ENCODE measurements at places on chromosomes 5 and 9.

DNA sequence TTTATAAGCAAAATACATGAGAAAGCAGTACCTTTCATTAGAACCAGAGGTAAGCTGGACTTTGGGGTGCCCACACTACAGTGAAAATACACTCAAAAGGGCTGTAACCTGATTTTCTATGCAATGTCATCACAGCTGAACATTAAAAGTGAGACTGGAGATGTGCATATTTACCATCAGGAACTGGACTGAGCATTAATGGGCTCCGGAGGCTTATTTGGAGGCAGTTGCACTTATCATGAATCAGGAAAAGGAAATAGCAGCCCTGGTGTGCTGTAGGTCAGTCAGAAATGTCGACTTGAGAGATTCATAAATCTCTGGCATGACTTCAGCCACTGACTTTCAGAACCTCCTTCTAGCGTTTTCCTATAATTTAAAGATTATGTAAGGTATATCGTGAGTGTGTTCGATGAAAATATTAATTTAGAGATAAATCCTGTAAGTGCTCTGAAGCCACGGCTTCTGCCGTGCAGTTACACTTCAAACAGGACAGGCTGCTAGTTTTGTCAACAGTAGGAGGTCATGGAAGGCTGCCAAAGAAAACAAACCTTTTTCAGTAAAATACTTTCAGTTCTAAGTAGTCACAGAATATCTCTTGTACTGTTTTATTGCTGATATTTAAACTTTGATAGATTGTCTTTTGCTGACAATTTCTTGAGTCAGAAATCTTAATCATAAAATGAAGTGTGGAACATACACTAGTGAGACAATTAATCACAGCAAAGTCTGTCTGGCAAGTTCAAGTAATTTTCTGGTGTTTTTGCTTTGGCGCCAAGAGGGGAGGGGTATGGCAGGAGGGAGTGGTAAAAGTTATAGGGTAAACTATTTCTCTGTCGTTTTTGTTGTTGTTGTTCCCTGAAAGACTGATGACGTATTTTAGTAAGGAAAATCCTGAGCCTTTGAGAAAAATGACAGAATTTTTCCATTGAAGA lies 939.7 kb downstream of the NR2F1-AS1 start:
- no peak for DNase-seq

DNA sequence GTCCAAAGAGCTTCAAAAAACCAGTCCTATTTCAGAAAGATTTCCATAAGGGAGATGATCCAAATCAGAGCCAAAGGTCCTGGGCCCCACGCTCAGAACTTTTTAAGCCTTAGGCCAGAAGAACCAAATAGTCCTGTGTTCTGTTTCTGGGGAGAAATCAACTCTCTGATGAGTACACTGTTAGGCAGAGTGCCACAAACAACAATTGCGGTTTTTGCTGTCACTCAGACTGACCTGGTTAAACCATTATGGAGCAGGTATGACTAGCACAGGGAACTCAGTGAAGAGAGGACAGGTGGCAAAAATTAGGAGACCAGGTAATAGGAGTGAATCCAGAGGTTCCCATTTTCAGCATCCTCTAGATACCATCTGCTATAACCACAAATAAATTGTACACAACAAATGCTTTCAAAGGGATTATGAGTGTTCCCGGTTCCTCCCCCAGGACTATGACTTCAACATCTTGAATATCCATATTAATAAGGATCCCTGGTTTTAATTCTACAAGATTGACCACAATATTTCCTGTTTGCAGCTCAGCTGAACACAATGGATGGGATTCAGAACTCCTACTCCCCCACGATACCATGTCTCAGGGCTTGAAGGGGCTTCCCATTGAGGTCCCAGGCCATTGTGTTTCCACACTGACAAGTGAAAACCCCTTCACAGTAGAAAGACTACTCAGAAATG lies 52.1 kb upstream of the FREM1 start:
- no peak for DNase-seq

DNA sequence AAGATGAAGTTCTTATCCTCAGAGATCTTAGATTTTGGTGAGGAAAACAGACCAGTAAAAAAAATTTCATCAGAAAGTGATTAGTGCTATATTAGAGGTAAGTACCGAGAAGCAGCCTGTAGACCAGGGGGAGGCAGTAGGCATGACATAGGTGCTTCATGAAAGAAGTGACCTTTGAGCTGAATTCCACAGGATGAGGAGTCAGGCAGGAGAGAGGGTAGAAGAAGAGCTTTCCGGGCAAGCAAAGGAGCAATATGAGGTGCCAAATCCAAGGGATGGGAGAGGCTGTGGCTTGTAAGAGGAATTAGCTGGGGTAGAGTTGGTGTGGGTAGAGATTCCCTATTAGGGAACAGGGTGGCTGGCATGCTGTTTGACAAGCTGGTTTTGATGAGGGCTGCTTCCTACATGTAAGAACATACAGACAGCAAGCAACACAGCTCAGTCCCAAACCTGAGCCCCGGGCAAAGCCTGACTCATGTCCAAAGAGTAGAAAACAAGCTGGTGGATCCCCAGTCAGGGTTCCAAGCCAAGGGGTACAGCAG lies 48.4 kb upstream of the PWWP2A start:
- no peak for DNase-seq

GRCh38 chr5:64691291-64691690 lies 988 bp downstream of the SHISAL2B start:
- no peak for DNase-seq

GRCh38 chr5:39446231-39446630 lies 21.5 kb upstream of the DAB2 start:
- no peak for DNase-seq

- DNase-seq: no peak
Observed at GRCh38 chr5:123783421-123783820, 271.4 kb downstream of the CSNK1G3 start.

GRCh38 chr9:88733651-88734421 lies 198.9 kb downstream of the NXNL2 start:
- no peak for DNase-seq

GRCh38 chr5:168691891-168692290 lies 112.7 kb upstream of the PANK3 start:
- DNase-seq: no peak

DNA sequence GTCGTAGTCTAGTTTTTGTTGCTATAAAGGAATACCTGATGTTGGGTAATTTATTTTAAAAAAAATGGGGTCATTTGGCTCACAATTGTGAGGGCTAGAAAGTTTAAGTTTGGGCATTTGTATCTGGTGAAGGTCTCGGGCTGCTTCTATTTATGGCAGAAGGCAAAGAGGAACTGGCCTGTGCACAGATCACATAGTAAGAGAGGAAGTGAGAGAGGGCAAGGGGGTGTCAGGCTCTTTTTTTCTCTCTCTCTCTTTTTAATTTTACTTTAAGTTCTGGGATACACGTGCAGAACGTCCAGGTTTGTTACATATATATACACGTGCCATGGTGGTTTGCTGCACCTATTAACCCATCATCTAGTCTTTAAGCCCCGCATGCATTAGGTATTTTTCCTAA lies 453.3 kb downstream of the DIRAS2 start:
- no peak for DNase-seq

DNA sequence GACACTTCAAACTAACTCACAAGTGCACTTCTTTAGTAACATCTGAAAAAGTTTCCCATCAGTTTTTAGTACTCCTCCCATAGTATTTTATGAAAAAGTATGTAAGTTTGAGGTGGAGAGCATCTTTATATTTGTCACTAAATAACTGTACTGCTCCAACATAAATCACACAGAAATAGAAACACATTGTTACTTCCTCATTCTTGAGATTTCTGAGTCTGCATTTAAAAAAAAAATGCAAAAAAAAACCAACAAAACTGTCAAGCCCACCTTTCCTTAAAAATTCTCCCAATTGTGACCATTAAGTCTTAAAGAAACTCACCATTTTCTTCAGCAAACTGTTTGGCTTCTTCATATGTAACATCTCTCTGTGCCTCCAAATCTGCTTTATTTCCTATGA lies 18.7 kb downstream of the RAB14 start:
- DNase-seq: no peak

DNA sequence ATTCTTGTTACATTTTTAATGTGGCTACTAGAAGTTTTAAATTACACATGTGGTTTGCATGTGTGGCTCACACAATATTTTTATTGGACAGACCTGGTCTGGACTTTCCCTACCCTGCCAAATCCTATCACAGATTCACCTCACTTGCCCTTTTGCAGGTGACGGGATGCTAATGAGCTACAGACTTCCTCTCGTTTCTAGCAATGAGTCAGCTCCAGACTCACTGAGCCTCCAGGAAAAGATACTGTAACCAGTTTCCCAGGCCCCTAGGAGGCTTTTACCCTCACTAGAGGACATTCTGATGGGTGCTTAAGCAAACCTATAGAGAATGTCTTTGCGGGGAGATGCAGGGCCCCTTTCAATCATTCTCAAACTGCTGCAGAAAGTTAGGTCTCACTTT lies 135.4 kb downstream of the WDR41 start:
- peak; percentile 38 for DNase-seq

DNA sequence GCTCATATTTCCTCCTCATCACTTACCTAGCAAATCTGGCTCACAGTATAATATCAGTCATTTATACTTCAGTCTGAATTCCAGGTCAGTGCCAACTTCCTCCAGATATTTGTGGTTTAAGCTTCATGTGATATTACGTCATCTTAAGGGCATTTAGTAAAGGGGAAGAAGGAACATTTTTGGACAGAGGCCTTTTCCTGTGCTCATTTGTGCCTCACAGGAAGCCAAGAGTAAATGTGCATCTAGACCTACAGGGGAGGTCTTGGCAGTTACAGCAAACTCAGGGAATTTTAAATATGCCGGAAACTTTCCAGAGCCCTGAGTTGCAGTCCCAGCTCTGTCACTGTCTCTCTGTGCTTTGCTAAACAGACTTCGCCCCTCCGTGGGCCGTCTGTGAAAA lies 12.3 kb upstream of the KCNIP1 start:
- DNase-seq: no peak

DNA sequence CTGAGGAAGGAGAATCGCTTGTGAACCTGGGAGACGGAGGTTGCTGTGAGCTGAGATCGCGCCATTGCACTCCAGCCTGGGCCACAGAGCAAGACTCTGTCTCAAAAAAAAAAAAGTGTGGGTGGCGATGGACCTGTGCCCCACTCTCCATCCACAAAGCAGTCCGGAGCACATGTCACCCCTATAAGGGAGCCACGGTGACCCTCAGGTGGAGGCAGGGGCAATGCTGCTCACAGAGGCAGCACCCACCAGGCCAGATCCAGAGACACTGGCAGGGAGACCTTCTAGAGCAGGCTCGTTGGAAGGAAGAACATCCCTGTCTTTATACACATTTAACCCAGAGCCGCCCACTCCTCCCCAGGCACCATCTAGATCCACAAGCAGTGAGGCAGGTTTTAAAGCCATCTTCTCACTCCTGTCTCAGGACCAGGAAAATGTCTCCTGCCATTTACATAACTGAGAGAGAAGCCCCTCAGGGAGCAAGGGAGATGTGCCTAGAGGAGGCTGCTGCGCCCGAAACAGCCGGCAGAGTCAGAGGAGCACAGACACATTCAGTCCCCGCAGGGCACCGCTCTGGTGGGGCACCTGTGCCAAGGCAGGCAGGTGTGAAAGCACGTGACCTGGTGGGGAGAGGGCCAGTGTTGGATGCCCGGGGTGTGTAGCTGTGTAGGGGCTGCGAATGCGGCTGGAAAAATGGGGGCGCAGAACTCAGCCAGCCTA lies 31.6 kb upstream of the ADAMTS2 start:
- DNase-seq: no peak

GRCh38 chr9:11086561-11086960 lies 473.8 kb upstream of the PTPRD start:
- DNase-seq: no peak

DNA sequence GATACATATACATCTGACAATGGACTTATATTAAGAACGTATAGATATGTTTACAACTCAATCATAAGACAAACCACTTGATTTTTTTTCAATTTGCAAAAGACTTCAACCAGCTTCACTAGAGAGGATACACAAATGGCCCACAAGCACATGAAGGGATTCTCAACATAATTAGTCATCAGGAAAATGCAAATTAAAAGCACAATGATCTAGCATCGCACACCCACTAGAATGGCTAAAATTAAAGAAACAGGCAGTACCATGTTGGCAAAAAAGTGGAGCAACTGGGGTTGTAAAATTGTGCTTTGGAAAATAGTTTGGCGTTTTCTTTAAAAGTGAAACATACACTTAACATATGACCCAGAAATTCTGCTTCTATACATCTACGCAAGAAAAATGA lies 80.0 kb upstream of the TRIO start:
- DNase-seq: no peak

DNA sequence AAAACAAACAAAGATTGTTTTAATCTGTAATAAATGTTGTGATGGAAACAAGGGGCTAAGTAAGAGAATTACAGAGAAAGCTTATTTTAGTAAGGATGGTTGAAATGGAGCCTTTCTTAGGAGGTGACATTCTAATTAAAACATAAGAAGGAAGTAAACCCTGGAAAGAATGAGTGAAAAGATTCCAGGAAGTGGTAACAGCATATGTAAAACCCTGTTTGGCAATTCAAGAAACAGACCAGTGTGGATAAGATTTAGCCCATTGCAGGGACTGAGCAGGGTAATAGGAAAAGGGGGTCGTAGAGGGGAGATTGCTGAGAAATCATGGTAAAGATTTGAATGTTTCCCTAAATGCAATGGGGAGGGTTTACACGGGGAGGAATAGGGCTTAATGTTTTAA lies 21.6 kb upstream of the PIP5K1B start:
- no peak for DNase-seq

- DNase-seq: no peak
Observed at GRCh38 chr5:79990205-79990597, 861 bp downstream of the MTX3 start.

GRCh38 chr5:98581112-98581997 lies 192.1 kb upstream of the RGMB start:
- no peak for DNase-seq

DNA sequence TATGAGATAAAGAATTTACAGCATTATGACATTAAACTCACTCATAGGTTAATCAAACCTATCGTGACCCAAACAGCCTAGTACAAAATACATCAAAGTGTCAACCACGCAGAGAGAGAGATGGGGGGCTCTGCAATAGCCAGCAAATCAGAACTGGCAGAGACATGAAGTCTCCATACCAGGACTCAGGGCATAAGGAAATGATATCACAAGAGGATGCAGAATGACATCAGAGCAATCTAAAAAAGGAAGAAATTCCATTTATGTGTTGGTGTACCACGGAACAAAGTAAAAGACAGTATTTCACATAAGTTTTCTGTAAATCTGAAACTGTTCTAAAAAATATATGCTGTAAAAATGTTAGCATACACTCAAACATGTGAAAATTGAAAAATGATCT lies 24.6 kb downstream of the BICD2 start:
- no peak for DNase-seq

GRCh38 chr5:143970159-143970558 lies 158.2 kb downstream of the HMHB1 start:
- DNase-seq: no peak

DNA sequence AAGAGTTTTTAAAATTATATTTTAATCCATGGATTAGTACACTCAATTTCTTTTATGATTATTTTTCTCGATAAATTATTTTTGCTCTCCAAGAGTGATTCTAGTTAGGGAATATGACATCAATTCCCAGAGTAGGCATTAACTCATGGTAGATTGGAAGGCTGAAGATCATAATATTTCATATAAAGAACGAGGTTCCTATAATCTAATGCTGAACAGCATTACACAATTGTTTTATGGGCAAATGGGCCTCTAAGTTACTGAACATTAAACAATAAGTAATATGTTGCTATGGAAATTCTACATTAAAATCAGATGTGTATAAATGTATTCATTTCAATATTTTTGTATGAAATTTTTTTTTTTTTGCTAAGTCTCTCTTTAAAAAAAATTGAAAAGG lies 140.3 kb downstream of the ZNF608 start:
- DNase-seq: no peak

- DNase-seq: no peak
Observed at GRCh38 chr9:134652291-134653225, 11.0 kb downstream of the COL5A1 start.
